ENCODE measurements at places on chromosomes 16 and 17. TPM values are rescaled to one million over a fixed set of nuclear protein-coding genes. Genes with fewer than 3 reads are reported as not detected.

GRCh38 chr16:71895679-71896365 is 491 bp downstream of the IST1 start:
- peak; percentile 56 for DNase-seq

Gene CTRB1
- total RNA-seq = 3.4 TPM

DNA sequence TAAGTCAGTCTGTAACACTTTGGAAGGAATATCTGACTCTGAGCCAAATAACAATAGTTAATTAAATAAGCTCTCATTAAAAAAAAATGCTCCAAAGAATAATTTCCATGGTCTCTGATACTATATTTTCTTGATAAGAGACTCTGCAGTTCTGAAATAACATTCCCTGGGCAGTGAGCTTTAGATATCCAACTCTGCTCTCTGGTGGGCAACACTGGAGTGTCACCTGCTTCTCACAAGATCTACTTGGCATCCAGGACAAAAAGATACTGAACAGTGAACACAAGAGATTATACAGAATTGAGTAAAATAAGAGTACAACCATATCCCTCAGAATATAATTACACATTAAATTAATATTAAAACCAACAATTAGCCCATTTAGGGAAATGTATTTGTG is 13.7 kb downstream of the BLMH start:
- peak; percentile 43 for DNase-seq

- DNase-seq = no peak
Observed at GRCh38 chr16:23901178-23902033, 65.6 kb downstream of the PRKCB start.

Gene GCGR
- not detected for total RNA-seq

Gene TMEM204
- not detected for total RNA-seq

GRCh38 chr17:16351831-16352230 is 1.4 kb downstream of the CENPV start:
- DNase-seq = no peak

- DNase-seq = peak; percentile 32
Observed at GRCh38 chr17:76102944-76103273, 678 bp downstream of the EXOC7 start.

- DNase-seq = no peak
Observed at GRCh38 chr17:67171560-67171959, 73.4 kb downstream of the HELZ start.

GRCh38 chr16:48617104-48617705 is 7.2 kb upstream of the N4BP1 start:
- no peak for DNase-seq

Gene ZSCAN10
- not detected for total RNA-seq

DNA sequence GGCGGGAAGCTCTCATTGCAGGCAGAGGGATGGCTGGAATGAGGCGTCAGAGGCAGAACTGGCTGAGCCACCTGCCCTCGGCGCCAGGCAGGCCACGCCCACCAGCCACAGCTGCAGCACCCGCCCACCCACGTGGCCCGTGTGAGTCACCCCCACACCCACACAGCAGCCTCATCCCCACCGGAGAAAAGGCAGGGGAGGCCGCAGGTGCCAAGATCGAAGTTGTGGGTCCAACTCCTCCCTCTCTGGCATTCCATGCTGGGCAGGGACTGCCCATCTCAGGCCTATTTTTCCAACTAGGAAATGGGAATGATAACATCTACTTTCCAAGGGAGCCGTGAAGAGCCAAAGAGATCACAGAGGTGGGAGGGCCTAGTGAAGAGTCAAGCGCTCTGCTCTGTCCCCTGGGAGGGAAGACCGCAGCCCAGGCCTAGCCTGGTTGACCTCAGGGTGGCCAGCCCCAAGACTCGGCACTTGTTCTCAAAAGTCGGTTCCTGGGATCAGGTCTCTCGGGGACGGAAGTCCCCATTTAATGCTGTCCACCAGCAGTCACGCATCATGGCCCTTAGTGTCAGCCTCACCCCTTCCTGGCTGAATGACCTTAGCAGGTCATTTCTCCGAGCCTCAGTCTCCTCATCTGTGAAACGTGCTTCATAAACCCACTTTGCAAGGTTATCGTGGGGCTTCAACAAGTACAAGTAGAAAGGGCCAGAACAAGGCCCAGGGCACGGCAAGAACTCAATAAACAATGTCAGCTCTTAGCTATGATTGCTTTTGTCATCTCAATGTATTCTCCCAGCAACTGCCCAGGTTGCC is at the start of gene TRPV3:
Gene TRPV3, minus strand, starts transcription at position 45 of the 816 bp plus-strand sequence. CDS start 2,962 bp downstream, outside the sequence.
- peak; percentile 71 for DNase-seq

- no peak for DNase-seq
Observed at GRCh38 chr17:75301049-75301448, 11.8 kb upstream of the SLC25A19 start.

DNA sequence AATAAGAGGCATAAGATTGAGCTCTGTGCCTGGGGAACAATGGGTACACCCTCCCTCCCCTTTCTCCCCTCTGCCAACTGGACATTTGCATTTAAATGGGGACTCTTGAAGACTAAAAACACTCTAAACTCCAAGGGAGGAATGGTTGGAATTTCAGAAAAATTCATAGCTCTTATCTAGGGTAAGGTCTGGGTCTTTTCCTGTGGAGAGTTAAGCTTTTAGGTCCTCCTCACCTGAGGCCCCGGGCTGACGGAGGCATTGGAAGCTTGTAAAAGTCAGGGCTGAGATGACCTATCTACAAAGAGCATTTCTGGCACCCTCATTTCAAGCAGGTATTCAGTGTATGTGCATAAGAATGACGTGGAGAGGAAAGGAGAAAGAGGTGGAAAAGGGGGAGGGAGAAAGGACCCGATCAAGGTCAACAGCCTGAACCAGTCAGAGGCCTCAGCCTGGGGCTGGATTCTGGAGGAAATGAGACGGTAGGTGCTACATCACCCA is 78.0 kb downstream of the RAP1GAP2 start:
- DNase-seq = no peak

Gene WIPI1
- 102 TPM for total RNA-seq

- peak; percentile 80 for DNase-seq
Observed at GRCh38 chr17:56806949-56807348, 26.8 kb downstream of the C17orf67 start.

Gene SLC13A5
- not detected for total RNA-seq

Gene TCF25
- total RNA-seq = 169 TPM

DNA sequence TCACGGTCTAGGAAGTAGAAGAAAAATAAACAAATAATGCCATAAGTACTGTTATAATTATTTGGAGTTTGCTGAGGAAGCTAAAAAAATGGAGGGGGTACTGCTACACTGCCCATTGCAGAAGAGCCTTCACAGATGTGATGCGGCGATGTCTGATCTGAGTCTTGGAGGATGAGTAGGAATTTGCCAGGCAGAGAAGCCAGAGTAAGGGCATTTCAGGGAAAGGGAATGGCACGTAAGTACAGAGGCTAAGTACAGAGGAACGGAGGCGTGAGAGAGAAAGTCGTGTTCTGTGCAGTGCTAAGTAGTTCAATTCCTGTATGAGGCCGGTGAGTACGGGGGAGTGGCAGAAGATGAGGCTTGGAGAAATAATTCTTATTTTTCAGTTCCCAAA is 741 bp upstream of the GRB2 start:
- no peak for DNase-seq

DNA sequence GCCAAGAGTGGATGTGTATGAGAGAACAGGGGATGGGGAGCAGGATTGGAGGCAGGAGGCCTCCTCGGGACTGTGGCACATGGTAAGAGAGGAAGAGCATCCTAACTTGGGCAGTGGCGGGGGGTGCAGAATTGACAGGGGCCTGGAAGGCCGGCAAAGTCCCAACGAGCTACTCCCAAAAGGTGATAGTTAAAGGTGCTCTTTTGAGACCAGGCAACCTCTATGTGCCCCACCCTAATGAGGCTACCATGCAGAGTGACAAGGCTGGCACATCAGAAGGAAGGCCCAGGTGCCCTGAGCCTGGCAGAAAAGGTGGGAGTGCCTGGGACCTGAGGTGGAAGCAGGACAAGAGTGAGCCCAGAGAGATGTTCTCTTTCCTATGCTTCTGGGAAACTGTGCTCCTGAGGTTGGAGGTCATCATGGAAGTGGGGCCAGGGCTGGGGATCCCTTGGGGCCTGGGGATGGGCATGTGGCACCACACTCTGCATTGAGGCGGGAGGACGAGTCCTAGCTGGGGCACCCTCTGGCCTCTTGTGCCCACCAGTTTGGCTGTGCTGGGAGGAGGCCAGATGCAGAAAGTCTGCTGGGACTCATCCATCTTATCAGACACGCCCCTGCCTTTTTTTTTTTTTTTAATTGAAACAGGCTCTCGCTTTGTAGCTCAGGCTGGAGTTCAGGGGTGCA is 5.9 kb downstream of the RAB11FIP4 start:
- no peak for DNase-seq

Gene SOST
- not detected for total RNA-seq

GRCh38 chr17:81250286-81251093 is 11.4 kb downstream of the NDUFAF8 start:
- DNase-seq = no peak

- DNase-seq = no peak
Observed at GRCh38 chr17:8140065-8141029, 11.9 kb downstream of the PER1 start.

Gene HOXB7
- total RNA-seq = 30.4 TPM

GRCh38 chr17:9875441-9875840 is 29.6 kb downstream of the RCVRN start:
- DNase-seq = no peak

DNA sequence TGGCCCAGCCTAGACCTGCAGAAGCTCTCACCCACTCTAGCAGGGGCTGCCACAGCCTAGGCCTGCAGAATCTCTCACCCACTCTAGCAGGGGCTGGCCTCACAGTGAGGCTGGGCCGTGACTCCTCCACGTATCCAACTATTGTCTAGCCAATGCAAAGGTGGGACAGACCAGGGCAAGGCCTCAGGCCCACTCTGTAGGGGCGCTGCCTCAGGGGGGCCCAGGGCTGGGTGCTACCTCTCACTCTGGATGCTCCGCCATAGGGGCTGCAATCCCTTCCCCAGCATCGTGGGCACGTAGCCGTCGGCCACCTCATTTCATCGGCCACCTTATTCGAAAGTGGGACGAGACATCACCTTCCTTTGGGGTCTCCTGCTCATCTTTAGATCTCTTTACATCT is 51.7 kb downstream of the RPH3AL start:
- DNase-seq = no peak

Gene STAC2
- total RNA-seq = 0.16 TPM

- peak; percentile 79 for DNase-seq
Observed at GRCh38 chr17:66715745-66716156, 119.2 kb upstream of the CACNG5 start.

- DNase-seq = no peak
Observed at GRCh38 chr16:84007965-84008364, 34.6 kb downstream of the SLC38A8 start.

Gene NLRC3
- total RNA-seq = not detected

GRCh38 chr16:48629531-48629930 is 19.6 kb upstream of the N4BP1 start:
- DNase-seq = no peak

Gene LGALS9B
- total RNA-seq = not detected

Gene MT1G
- not detected for total RNA-seq

DNA sequence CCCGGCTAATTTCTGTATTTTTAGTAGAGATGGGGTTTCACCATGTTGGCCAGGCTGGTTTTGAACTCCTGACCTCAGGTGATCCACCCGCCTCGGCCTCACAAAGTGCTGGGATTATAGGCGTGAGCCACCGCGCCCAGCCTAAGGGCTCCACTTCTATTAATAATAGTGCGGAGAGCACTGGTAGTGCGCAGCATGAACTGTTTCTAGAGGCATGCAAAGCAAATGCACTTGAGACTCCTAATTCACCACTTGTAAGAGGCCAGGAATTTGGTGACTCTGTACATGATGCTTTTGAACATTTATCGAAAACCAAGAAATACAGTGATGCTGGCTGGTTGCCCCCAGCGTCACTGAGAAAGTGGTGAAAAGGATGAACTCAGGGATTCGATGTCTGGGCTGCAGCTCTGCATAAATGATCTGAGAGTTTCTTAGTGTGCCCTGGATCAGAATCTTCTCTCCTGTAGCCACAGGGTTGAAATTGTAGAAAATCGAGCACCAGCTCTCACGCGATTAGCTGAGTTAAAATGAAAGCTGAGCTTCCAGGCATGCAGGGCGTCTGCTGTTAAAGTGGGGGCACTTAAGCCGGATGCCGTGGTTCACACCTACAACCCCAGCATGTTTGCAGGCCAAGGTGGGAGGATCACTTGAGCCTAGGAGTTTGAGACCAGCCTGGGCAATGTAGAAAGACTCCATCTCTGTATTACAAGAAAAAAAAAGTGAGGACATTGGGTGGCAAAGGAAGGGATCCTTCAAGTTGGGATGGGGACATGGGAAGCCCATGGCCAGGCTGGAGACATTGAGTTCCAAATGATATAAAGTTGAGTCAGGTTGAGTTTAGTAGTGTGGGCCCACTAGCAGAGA is 4.8 kb downstream of the RNF213 start:
- DNase-seq = no peak

Gene RNU2-1
- total RNA-seq = not detected

- peak; percentile 81 for DNase-seq
Observed at GRCh38 chr17:42679492-42680330, 1.9 kb downstream of the CCR10 start.

DNA sequence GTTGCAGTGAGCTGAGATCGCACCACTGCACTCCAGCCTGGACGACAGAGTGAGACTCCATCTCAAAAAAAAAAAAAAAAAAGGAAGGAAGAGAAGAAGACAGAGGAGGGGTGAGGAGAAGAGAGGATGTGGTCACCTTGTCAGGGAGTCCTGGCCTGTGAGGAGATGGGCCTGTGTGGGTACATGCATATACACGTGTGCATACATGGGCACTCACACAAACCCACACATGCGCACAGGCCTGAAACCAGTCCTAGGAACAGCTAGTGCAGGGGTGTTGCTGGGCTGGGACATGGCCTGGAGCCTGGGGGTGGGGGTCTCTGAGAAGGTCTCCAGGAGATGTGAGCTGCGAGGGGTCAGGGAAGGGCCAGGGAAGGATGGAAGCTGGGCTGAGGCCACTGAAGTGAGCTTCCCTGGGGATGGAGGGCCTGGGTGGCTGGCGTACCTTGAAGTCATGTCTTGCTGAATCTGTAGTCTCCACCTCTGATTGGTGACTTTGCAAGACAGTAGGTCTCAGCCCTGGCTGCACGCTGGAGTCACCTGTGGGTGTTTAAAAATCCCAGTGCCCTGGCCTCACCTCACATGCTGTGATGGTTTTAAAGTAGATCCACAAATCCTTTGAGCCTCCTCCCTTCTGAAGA is 72.4 kb downstream of the MRM1 start:
- DNase-seq = no peak

DNA sequence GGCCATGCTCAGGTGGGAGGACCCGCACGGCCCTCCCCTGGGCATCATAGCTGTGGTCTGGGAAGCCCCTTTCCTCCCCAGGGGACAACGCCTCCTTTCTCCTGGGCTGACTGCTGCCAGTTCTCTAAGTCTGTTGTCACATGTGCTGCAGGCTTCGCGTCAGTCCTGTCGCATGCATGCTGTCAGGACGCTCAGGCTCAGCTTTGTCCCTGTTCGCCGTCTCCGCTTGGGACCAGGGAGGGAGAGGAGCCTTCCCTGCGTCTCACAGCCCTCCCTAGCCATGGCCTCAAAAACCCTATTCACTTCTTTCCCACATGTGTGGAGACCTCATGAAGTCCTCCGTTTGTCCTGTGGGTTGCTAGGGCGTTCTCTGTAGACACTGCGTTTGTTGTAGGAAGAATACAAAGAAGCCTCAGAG is 21.4 kb downstream of the LDHD start:
- DNase-seq = no peak

All from myocyte (in vitro differentiated cells).